ENCODE measurements at places on chromosomes 7 and 10.
A peak's percentile ranks its signal among the peaks of the same experiment; 100 is the strongest.

DNA sequence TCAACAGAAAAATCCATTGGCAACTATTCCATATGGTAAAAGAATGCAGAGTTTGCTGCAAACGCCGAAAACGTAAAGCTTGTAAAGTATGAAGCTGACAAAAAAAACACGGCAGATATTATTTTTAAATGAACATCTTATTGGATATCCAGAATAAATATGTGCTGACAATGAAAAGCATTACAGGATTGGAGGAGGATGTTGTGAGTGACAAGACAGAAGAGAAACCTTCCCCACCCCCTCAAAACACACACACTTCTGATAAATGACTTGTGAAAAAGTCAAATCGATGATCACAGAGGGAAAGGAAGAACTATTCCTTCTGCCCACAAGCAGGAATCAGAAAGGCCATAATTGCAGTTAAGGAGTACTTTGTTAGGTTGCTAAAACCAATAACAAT is 14.6 kb downstream of the FAM131B start:
- DNase-seq = no peak

DNA sequence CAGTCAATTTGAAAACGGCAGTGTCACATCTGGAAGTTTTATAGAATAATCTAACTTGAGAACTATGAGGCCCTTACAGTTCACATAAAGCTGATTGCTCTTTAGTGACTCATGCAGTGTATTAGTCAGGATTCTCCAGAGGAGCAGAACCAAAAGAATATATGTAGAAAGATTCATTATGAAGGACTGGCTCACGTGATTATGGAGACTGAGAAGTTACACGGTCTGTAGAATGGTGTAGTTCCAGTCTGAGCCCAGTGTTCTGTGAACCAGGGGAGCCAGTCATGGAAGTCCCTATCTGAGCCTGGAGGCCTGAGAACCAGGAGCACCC is 21.5 kb downstream of the RBM33 start:
- no peak for DNase-seq

- no peak for DNase-seq
Observed at GRCh38 chr7:11753433-11753832, 78.6 kb downstream of the THSD7A start.

- DNase-seq = no peak
Observed at GRCh38 chr7:112876877-112877276, 86.7 kb upstream of the TMEM168 start.

- no peak for DNase-seq
Observed at GRCh38 chr7:115647712-115648111, 382.9 kb downstream of the TFEC start.

GRCh38 chr7:20482071-20482470 is 133.4 kb upstream of the ABCB5 start:
- no peak for DNase-seq

- DNase-seq = no peak
Observed at GRCh38 chr10:77016855-77017254, 620.8 kb downstream of the KCNMA1 start.

DNA sequence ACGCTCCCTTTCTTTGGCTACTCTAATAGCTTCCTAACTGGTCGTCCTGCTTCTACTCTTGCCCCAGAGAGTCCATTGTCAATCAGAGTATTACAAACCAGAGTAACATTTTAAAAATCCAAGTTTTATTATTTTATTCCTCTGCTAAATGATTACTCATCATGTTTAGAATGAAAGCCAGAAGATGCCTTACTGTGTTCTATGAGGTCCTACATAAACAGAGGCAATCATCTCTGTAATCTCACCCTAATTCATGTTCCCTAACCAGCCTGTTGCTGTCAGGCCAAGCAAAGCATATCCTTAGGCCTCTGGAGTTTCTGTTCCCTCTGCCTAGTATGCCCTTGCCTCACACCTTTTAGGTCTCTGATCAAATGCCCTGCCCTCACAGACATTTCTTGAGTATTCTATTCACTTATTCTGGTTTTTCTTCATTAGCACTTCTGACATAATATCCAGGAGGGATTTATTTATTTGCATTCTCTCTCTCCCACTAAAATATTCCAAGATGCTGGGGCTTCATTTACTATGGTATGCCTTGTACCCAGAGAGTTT is 497.5 kb downstream of the PHTF2 start:
- no peak for DNase-seq

- DNase-seq = peak; percentile 91
Observed at GRCh38 chr7:76359111-76359977, 553 bp upstream of the YWHAG start.

DNA sequence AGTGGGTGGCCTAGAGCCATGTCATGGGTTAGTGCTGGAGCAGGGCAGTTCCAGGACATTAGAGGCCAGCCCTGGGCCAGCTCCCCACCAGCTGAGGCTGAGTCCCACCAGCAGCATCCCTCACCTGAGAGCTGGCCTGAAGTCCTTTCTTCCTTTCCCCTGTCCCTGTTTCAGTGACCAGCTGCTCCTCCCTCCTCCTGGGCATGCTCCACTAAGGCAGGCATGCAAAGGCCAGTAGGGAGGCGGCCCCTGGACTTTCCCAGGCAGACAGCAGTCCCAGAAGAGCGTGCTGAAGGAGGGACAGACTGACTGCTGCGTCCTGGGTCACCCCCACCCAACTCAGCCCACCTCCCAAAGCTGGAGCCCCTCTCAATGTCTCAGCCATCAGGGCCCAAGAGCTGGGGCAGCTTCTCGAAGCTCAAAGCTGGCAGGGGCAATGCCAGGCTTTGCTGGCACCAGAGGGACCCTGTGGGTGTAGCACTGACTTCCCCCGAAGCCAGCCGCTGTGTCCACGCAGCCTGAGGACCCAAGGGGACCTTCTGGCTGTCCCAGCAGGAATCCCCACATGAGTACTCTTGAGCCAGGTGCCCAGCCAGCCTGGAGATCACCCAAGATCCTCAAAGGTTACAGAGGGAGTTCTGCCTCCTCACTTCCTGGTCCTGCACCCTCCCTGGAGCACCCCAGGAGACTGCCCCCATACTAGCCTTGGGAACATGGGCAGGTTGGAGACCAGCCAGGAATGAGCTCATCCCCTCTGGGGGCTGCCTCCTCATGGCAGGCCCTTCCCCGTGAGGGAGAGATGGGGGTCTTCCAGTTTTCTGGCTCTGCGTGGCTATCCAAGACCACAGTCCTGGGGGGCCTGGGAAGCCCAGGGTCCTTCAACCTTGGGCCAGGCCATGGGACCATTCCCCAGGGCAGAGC is 35.2 kb upstream of the RET start:
- DNase-seq = no peak

DNA sequence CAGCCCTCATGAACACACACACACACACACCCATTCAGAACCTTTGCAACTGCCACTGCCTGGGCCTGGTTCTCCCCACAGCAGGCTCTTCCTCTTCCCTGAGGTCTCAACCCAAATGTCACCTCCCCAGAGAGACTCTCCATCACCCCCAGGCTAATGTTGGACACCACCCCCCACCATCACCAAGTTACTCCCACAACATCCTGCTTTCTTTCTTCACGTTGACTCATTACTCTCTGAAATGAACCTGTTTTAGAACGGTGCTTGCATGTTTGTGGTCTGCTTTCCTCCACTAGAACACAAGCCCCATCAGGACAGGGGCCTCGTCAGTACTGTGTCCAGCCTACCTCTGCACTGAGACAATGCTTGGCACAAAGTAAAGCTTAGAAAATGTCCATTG is 16.0 kb downstream of the AFAP1L2 start:
- no peak for DNase-seq

DNA sequence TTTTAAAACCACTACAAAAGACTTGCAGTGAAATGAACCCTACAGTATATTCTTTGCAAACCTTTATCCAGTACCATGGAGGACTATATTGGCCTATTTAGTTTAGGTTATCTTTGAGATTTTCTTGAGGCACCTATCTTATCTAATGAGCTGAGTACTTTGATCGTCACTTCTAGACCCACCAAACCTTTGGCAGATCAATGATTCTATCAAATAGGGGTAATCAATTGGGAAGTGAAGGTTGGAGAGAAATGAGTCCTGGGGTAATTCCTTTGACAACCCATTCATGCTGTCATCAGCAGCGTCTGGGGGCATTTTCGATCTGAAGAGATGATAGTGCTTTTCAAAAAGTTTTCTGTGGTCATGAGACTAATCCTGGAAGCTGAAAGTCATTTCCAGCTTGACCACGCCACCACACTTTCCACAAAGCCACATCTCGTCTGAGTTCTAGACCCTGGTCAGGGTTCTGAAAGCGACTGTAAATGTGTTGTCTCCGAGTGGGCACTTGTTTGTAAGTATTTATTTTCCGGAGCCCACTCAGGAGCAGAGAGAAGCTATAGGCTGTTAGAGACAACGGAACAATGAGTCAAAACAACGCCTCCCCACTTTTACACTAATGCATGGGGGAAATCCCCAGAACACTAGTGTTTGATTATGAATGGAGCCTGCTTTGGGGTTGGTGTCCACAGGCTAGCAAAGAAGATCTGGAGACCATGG is 4.8 kb downstream of the EGR2 start:
- no peak for DNase-seq
